Spleen (tissue), 13 donors: ENCODE measurements at places on chromosomes 5 and 9. TPM values are rescaled to one million over a fixed set of nuclear protein-coding genes. Genes with fewer than 3 reads are reported as not detected.

CTXN3 gene
- polyA plus RNA-seq, result not detected

LCN1 gene
- polyA plus RNA-seq, result not detected

SLC46A2 gene
- 0.20 TPM for polyA plus RNA-seq

FBXL7 gene
- 2.6 TPM for polyA plus RNA-seq

ACTL7B gene
- polyA plus RNA-seq, result not detected

QRFP gene
- 0.16 TPM for polyA plus RNA-seq

ZNF618 gene
- polyA plus RNA-seq, result 1.0 TPM

TUSC1 gene
- 5.0 TPM for polyA plus RNA-seq

PTBP3 gene
- polyA plus RNA-seq, result 18.7 TPM

DOCK8 gene
- polyA plus RNA-seq, result 34.3 TPM

HTR1A gene
- not detected for polyA plus RNA-seq

MSH3 gene
- polyA plus RNA-seq, result 2.3 TPM

RPP25L gene
- 54.1 TPM for polyA plus RNA-seq

DDX4 gene
- 0.07 TPM for polyA plus RNA-seq
